AG09319 (cell line): ENCODE measurements at places on chromosomes 12 and 14.

DNA sequence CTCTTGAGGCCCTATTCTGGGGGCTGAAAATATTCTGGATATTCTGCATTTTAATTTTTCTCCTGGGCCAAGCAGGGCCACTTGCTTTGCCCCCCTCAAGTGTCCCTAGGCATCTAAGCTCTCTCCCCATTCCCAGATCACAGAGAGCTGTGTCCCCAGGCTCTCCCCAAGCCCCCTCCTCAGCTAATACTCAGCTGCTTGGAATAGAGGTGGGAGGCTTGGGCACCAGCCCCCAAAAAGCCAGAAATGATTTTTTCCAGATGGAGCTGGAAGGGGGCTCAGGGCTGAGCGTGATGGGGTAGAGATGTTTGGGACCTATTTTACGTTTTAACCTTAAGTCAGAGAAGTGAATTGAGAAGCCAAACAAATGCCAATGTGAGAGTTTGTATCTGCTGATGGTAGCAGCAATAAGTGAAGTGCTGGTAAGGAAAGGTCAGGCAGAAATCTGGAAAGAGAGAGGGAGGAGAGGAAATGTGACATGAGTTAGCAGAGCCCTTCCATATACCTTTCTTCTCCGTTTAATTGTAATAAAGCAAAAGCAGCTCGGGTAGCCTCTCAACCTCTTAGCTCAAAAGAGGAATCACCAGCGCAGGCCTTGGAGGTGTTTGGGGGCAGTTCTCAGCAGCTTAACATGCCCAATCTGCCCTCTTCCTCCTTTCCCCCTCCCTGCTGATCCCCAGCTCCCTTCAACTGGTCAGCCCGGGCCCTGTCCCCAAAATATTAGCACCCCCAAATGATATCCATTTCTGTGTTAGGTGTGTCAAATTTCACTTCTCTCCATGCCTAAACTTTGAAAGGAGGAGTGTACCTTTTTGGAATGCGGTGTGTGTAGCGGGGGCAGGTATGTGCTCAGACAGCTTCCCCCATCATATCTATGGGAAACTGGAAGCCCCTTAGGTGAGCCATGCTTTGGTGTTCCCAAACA lies 5.0 kb upstream of the HOXC6 start:
- DNase-seq: no peak

DNA sequence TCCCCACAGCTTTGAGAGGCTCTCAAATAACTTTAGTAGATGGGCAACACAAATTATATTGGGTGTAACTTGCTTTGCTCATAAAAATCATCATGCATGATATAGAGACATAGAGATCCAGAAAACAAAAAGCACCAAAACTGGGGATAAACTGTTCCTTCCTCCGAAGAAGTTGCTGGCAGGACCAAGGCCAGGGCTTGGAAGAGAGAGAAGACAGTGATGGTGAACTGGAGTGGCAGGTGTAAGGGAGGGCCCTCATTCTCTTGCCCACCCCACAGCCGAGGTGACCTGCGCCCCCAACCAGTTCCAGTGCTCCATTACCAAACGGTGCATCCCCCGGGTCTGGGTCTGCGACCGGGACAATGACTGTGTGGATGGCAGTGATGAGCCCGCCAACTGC lies 15.4 kb upstream of the NXPH4 start:
- no peak for DNase-seq

GRCh38 chr12:86600664-86601231 lies 344.6 kb upstream of the MGAT4C start:
- DNase-seq: no peak

DNA sequence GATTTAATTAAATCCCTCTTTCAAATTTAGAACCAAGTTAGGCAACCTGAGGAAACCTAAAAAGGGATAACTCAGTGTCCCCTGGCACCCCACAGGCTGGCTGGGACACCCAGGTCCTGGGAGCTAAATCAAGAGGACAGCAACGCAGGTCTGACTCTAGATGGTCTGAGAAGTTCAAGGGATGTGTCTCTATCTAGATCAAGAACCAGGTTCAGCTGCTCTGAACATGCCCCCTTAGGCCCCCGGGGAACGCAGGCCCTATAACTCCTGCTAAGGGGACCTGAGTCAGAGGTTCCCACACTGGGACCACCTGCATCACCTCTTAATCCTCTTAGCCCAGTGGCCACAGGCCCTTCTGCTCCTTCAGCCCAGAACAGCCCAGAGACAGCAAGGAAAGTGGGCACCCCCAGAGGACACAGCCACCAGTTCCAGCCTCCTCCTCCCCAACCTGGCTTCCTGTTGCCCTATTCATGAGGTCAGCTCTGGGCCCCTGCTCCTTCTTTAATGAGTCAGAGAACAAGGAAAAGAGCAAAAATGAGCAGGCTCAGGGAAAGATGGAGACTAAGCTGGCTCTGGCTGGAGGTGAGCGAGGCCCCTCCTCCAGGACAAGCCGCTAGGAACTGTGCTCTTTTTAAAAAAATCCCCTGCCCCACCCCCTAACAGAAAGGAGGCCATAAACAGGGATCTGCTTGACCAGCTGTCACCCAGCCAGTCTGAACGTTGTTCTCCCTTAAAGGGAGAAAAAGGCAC lies 10.8 kb downstream of the PITPNM2 start:
- DNase-seq: no peak

DNA sequence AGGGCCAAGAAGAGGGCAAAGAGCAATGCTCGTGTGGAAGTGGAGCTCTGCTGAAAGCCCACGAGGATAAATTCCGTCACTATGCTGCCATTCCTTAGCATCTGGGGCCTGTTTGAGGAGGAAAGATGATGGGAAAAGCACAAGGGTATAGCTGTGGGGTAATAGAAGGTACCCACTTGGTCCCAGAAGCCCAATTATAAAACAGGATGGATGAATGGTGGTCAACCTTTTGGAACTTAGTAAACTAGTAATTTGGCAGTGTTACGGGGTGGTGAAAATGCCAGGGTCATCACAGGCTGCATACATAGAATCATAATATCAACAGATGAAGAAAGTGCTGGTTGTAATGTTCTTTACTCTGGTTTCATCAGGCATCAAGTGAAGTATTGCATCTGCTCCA lies at the start of gene OR10AD1:
Gene OR10AD1, minus strand, starts transcription at position 101 of the 400 bp plus-strand sequence. Its CDS starts 0 bp downstream, at position 101.
- DNase-seq: no peak

GRCh38 chr12:9124383-9125031 lies 8.8 kb upstream of the A2M start:
- no peak for DNase-seq

DNA sequence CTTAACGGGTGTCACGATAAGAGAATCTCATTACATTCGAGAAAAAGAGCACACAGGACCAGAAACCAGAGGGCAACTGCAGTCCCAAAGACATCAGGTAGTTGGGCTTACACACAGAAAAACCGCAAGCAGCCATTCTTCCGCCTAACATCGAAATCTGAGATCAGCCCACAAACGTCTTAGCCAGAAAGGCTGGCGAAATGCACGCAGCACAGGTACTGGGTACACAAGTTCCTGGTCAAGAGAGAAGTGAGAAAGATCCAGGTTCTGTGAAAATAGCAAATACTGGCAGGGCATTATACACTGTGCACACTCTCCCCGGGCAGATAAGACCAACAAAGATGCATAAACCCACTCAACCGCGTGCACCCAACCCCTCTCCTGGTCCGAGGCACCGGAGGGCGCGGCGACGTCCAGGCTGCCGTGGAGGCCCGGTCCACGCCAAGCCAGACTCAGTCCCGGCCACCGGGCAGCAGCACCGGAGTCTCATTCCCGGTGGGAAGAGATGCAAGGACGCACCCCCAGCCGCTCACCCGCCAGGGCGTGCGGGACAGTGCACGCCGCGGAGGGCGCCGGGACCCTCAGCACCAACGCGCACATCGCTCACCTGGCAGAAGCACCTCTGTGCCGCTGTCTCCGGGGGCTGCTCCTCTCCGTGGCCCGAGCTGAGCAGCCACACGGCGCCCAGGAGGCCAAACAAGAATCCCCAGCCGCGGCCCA lies 437 bp downstream of the ERO1A start:
- DNase-seq: no peak

DNA sequence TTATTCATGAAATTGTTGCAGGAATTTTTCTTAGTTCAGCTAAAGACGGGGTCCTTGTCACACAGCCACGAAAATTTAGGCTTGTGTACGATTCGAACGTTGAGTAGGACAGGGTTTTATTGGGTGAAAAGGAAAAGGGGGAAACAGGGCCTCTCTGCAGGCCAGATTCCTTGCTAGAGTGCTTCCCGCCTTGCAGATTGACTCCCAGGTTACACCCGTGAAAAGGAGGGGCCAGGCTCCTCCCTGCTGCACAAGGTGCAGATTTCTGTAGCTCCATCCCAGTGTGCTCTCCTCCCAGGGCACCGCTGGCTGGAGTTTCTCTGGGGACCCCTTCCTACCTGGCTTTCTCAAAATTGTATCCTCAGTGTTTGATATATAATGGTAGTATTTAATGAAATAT lies 221.5 kb downstream of the ERC1 start:
- DNase-seq: no peak

DNA sequence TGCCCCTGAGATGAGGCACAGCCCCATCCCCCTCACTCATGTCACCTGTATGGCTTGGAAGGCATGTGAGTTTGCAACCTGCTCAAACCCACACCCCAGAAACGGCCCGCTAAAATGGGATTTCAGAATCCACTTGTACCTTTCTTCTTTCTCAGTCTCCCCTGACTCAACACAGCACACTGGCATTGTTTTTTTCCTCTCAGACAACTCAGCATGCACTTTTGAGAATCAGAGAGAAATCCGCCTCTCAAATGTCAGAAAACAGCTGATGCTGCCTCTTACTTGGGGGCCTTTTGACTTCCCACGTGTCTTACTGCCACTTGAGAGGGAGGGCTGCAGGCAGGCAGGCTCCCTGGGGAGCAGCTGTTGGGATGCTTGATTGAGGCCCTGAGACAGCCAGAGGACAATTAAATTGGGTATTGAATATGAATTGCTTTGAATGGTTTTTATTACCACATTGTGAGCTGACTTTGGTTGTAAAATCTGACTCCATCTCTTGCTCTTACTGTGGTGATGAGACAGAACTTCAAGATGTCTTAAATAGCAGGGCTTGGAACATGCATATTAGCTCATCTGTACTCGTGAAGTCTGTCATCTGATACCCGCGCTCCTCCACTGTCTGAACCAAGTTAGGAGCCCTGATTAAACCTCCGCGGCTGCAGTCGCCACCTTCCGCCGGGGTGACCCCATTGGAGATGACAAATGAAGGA lies 96.6 kb downstream of the APAF1 start:
- no peak for DNase-seq
